ENCODE measurements at places on chromosomes 4 and X.

- no peak for DNase-seq
Measured at GRCh38 chr4:26826721-26827120, 33.9 kb upstream of the STIM2 start.

DNA sequence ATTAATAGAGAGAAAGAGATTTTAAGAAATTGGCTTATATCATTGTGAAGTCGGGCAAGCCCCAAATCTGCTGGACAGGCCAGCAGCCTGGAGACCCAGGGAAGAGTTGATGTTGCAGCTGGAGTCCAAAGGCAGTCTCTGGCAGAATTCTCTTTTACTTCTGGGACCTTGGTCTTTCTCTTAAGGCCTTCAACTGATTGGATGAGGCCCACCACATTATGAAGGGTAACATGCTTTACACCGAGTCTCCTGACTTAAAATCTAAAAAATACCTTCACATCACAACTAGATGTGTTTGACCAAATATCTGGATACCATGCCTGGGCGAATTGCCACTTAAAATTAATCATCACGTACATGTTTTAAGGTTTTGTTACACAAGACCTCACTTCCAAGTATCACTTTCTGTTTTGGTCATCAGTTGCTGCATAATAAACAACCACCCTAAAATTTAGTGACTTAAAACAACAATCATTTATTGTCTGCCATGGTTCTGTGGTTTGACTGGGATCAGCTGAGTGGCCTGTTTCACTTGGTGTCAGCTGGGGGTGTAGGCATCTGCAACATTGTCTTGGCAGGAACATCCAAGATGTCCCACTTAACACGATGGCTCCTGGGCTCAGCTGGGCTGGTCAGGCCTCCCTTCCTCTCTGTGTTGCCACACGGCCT, 3.4 kb downstream of the CD38 start:
- no peak for DNase-seq

- DNase-seq = no peak
Measured at GRCh38 chr4:159169404-159170302, 66.8 kb downstream of the RAPGEF2 start.

DNA sequence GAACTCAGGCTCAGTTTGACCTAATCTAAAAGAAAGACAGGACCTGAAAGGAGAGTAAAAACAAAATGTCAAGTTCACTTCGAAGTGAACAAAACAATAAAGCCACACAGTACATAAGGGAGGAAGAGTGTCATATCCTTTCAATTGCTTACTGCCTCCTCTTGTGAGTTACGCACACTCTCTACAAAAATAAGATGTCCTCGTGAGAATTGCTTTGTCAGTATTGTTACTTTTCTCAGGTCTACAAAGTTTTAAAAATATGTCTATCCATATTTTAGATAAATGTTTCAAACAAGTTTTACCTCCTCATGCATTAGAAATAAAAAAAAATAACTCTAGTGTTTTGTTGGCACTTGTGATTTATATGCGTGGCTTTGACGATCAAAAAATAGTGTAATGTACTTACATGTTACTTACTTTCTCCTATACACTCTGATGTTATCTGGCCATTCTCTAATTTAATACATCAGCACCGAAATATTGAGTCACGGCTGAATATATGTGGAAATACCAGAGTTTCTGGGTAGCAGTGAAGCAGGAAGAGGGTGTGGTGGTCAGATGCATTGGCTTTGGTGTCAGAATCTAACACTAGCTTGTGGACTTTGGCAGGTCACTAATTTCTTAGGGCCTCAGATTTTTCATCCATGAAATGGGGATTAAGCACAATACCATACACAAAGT, 8.1 kb upstream of the MRPL1 start:
- no peak for DNase-seq

GRCh38 chr4:128698386-128698785, 111.1 kb upstream of the JADE1 start:
- DNase-seq = no peak

- DNase-seq = no peak
Measured at GRCh38 chr4:109719604-109720003, 10.3 kb downstream of the PLA2G12A start.

- no peak for DNase-seq
Measured at GRCh38 chrX:136405126-136405525, 82.6 kb upstream of the BRS3 start.

DNA sequence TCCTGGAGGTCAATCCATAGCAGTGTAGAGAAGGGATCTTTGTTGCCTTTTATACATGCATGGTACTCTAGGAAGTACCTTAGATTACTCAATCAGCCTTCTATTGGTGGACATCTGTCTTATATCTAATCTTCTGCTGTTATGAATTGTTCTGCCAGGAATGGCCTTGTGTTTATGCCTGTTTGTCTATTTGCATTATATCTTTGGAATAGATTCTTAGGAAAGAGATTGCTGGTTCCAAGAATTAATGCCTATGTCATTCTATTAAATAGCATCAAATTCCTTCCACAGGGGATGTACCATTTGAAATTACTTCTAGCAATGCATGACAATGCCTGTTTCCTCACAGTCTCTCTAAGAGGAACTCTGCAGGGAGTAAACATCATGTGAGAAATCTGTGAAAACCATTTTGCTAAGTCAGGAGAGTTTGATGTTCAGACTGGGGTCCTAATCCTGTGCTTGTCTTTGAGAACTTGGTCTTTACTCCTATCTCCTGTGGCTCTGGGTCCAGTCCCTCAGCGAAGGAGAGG, 42.5 kb downstream of the BEX3 start:
- DNase-seq = no peak

GRCh38 chr4:97950836-97951235, 192.4 kb downstream of the STPG2 start:
- DNase-seq = no peak

- DNase-seq = no peak
Measured at GRCh38 chr4:37524267-37524666, 161.9 kb downstream of the RELL1 start.

- DNase-seq = no peak
Measured at GRCh38 chr4:113534711-113535110, 226.8 kb downstream of the CAMK2D start.

GRCh38 chrX:116607776-116608175, 145.0 kb upstream of the CT83 start:
- DNase-seq = no peak

GRCh38 chr4:152734015-152734698, 45.4 kb downstream of the TIGD4 start:
- DNase-seq = no peak

DNA sequence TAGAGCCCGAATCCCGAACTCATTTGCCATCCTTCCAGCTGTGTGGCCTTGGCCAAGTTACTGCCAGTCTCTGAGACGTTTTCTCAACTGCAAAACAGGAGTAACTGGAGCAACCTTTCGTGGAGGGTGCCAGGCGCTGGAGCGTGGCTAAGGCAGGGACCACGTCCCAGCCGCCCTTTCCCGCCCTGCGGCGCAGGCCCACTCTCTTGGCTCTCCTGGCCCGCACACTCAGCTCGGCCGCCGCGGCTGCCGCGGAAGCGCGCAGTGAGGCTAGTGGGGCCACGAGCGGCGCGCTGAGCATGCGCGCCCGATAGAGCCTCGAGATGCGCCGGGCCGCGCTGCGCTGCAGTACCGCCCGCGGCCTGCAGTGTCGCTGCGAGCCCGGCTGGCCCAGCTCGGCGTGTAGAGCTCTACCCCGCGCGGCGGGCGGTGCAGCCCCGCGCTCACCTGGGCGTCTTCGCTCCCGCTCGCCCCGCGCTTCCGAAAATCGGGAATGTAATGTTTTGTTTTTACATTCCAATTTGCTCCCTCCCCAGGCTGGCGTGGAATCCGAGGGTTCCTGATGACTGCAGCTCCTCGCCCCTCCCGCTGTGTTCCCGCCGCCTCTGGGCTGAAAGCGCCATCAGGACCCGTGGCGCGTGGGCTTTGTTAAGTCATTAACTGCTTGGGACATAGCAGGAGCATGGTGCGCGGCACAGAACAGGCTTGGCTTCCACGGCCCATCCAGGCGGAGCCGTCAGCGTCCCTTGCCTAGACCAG, 4.0 kb upstream of the ZNF518B start:
- peak; percentile 82 for DNase-seq

- DNase-seq = no peak
Measured at GRCh38 chr4:10092481-10093270, 23.9 kb downstream of the WDR1 start.

DNA sequence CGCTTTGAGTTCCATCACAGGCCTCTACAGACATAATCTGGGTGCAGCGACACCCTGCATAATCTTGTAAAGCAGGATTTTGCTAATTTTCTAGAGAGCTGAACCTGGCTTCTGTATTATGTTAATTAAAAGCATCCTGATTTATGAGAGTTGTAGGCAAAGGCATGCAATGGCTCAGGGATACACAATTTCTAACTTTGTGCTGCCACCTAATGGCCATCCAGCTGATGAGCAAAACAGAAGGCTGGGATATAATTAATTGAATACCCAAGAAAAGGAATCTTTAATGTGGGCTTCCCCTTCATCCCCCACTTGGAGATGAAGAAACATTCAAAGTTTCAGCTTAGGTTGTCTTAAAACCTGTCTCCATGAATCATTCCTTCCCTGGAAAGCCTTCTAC, 78.1 kb downstream of the BMP15 start:
- peak; percentile 8 for DNase-seq

DNA sequence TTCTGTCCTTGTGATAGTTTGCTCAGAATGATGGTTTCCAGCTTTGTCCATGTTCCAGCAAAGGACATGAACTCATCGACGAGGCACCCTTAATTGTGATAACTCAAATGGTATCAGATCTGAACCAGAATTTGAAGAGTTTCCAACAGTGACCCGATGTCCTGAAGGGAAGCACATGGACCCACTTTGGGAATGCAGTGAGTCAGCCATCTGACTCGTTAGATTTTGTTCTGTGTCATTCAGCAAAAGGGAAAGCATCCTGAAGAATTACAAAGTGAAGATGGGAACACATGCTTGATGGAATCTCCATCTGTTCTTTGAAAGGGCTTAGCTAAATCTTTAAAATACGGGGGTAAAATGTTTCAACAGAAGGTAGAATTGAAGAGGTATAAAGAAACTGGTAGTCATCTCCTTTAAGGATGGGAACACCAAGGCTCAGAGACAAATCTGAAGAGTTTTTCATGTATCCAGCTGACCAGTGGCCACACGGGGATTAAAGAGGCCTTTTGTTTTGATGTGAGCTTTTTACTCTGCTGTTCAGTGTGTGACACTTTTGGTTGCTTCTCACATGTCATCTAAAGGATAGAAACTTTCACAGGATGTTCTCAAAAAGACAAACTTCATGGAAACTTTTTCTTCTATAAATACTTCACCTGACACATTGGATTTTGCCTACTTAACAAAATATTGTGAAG, 393.8 kb downstream of the INPP4B start:
- DNase-seq = no peak

All from hepatic stellate cell (primary cell).